ENCODE measurements at places on chromosomes 5 and 9.

DNA sequence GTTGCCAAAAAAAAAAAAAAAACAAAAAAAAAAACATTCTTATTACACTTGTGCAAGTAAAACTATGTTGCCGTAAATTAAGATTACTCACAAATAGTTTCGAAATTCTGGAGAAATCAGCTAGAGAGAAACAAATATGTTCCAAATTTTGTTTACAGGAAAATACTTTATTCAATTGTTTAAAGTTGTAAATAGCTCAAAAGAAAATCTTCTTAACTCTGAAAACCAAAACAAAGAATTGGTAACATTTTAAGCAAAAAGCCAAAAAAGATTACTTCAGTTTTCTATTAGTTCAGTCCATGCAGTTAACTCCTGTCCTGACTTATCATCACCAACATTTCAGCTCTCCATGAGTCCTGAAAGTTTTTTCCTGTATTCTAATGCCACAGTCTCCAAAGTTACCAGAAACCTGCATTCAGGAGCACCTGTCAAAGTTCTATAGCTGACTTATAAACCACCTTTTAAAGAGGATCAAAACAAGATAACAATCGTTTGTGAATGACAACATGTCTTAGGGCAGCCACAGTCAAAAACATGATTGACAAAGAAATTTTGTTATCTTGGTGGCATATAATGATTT, 194.1 kb downstream of the RANBP17 start:
- DNase-seq: no peak

GRCh38 chr5:83645936-83646335, 74.7 kb downstream of the HAPLN1 start:
- DNase-seq: no peak

DNA sequence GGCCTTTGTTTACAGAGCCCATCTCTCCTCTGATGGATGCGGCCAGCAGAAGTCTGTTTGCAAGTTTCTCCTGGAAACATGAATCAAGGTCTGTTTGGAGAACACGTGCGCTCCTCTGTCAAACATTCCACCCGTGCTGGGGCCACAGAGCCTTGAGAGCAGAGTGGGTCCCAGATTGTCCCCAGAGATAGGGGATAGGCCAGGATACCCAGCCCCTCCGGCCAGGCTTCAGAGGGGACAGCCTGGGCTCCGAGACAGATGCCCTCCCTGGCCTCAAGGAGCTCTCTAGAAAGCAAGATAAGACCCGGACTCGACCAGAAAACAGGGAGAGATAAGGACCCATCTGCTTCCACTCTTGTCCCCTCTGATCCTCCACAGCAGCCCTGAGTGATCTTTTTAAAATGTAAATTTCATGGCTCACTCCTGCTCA, 40.4 kb upstream of the HAND1 start:
- DNase-seq: no peak

- no peak for DNase-seq
These were observed 263.5 kb downstream of the NTRK2 start for GRCh38 chr9:84932915-84933527.

DNA sequence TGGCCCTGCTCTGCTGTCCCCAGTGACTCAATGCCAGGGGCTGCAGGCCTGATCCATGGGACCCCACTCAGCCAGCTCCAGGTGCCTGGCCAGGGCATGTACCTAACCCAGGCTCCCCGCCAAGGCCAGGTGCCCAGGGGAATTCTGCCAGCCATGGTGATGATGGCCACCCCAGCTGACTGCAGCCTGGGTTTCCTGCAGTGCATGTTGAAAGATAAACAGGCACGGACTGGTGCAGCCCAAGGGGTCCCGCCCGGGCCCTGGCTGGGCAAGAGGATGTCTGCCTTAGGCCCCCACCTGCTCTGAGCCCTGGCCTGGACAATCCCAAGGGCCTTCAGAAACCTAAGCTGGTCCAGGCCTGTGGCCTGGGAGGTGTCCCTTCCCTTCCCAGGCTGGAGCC, 1.2 kb downstream of the ABCA2 start:
- DNase-seq: no peak

DNA sequence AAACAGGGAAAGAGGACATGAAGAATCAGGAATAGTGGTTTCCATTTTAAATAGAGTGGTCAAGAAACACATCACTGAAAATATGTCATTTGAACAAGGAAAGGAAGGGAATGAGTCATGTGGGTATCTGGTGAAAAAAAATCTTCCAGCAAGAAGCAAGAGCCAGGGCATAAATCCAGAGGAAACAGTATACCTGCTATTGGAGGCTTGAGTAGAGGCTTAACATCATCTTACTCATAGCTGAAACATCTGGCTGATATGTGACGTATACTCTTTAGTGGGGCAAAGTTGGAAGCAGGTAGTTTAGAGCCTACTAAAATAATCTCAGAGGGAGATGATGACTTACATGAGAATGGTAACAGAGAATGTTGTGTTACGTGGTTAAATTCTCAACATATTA, 517.2 kb downstream of the CAAP1 start:
- DNase-seq: no peak

DNA sequence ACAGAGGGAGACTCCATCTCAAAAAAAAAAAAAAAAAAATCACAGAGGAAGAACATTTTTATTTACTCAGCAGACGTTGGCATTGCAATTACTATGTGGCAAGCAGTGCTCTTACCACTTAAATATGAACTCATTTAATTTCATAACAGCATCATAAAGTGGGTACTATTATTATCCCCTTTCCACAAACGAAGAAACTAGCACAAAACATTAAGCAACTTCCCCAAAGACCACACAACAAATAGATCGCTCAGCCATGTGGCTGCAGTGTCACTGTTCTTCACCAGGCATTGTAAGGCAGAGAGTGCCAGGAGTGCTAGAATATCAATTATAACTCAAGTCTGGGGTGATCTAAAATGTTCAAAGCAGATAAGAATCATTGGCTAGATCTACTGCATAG, 69.8 kb upstream of the PLPP6 start:
- no peak for DNase-seq

GRCh38 chr5:109063223-109063622, 315.5 kb downstream of the FER start:
- DNase-seq: no peak

DNA sequence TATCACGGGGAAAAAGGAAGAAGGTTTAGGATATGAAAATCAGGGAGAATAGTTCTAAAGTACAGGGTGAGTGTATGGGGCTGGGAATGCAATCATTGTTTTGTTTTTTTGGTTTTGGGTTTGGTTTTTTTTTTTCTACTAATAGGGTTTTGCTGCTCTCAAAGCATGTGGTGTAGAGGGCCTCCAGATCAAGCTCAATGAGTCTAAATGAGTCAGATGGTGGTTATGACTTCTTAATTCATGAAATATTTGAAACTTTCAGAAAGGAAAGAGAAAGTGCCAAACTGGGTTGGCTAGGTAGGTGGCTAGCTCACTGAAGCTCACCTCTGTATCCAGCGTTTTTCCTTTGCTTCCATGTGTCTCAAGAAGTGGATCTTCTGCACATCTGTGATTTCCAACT, 10.7 kb downstream of the OR1L8 start:
- no peak for DNase-seq

DNA sequence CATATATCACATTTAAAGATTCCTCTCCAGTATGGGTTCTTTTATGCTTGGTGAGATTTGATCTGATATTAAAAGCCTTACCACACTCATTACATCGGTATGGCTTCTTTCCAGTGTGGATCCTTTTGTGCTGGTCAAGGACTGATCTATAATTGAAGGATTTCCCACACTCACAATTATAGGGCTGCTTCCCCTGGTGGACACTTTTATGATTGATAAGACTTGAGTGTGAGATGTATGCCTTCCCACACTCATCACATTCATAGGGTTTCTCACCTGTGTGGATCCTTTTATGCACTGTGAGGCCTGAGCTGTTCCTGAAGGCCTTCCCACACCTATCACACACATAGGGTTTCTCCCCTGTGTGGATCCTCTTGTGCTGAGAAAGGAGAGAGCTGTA, 12.2 kb downstream of the ZFP62 start:
- DNase-seq: no peak

DNA sequence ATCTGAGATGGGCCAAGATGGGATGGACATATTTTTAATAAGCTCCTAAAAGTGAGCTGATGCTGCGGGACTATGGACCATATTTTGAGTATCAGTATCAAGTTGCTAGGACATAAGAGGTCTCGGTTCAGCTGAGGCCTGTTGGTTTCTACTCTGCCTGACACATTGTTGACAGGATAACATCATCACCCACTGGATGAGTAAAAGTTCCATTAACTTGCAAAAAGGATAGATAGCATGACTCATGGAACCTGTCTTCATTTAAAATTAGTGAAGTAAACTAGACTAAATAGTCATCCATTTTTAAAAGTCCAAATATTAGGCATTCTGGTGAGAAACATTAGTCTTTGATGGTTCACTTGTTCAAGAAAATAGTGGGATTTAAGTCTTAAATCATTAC, 33.3 kb downstream of the PARP8 start:
- no peak for DNase-seq

GRCh38 chr5:137366526-137366925, 132.6 kb downstream of the SPOCK1 start:
- no peak for DNase-seq

- peak; percentile 90 for DNase-seq
These were observed 236.2 kb downstream of the SYK start for GRCh38 chr9:91037511-91038482.

All from posterior vena cava (tissue), 2 donors.